ENCODE measurements at places on chromosomes 3 and 15.

- DNase-seq = no peak
Observed at GRCh38 chr3:105365391-105366325, 1.1 kb upstream of the ALCAM start.

DNA sequence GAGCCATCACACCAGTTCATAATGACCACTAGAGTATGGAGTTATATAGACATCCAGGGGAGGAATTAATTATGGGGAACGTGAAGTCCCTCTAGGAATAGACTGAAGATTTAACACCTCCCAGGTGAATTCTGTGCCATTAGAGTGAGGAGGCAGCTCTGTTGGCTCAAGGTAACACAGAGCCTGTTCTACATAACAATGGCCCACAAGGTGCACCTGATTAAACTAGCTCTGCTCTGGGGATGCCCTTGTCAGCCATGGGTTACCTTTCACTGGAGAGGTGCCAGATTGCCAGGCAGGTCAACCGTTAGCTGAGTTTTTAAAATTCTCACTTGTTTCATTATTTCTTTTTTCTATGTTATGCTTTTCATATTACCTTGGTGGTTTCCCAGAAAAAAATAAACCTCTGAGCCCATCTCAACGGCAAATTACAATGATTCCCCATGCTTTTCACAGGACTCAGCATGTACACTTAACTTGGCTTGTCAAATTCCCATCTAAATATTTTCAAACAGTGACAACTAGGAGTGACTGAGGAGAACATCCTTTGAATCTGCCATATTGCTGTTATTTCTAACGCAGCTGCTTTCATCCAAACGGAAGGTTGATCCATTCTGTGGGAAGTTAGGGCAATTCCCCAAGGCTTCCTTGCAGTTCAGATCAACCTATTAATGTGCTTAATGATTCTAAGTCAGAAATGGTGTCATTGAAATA lies 512.9 kb downstream of the MCTP2 start:
- no peak for DNase-seq

DNA sequence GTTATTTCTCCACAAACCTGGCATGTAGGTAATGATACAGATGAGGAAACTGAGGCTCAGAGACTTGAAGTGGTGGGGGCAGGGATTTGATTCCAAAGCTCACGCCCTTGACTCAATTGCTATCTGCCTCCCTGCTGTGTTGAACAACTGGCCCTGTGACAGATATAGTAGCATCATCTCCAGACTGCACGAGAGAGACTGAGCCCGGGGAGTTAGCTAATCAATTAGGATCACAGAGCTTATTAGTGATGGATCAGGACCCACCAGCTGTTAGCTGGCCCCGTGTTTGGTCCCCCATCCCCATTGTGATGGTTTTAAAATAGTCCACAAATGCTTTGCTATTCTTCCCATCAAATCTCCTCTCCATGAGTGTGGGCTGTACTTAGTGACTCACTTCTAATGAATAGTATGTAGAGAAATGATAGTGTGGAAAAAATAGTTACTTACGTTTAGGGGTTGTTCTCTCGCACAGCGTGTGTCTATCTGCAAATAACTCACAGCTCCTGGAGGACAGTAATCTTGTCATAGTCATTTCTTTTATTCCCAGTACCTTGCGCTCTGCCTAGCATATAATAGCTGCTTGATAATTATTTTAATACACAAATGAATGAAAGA lies 74.4 kb upstream of the KLF13 start:
- no peak for DNase-seq

GRCh38 chr15:99493461-99493860 lies 72.3 kb upstream of the MEF2A start:
- DNase-seq = no peak

DNA sequence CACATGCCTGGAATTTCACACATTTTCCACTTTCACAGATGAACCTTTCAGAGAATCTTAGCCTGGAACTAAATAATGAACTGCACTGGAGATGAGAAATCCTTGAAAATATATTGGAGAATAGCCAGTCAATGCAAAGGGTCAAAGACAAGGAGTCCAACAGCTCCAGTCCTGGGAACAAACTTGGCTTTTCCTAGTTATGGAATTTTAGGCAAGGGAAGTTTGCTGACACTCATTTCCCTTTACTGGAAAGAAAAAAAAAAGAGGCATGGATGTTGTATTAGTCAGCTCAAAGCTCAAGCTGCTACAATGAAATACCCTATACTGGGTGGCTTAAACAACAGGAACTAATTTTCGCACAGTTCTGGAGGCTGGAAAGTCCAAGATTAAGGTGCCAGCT lies 690.8 kb upstream of the ARPP21 start:
- no peak for DNase-seq

GRCh38 chr3:52257911-52258310 lies 12.4 kb downstream of the PPM1M start:
- DNase-seq = no peak

GRCh38 chr3:161508852-161509477 lies 12.4 kb downstream of the OTOL1 start:
- DNase-seq = no peak

- DNase-seq = no peak
Observed at GRCh38 chr15:48557335-48557734, 88.2 kb downstream of the FBN1 start.

DNA sequence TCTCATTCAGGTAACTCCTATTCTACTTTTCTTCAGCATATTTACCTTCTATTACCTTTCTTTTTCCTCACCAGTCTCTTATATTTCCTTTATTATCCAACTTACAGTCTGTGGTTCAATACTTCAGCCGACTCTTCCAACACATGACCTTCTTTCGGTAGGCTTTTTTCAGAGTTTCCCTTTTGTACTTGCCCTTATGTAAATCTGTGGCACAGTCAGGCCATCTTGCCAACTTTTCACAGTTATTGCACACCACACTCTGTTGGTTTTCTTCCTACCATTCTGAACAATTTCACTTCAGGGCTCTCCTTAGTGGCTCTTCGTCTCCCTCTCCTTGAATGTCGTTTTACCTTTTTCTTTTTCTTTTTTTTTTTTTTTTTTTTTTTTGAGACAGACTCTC lies 427.8 kb downstream of the LPP start:
- DNase-seq = no peak

DNA sequence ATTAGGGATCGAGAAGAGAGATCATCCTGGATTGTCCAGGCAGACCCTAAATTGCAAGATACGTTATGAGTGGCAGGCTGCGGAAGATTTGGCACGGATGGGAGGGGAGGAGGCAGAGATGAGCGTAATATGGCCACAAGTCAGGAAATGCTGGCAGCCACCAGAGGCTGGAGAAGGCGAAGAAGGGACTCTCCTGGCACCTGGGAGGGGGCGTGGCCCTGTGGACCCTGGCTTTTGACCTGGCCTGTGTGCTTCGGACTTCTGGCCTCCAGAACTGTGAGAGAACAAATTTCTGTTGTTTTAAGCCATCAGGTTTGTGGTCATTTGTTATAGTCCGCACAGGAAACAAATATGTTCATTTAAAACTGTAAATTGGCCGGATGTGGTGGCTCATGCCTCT lies 31.9 kb upstream of the IGF1R start:
- DNase-seq = no peak

DNA sequence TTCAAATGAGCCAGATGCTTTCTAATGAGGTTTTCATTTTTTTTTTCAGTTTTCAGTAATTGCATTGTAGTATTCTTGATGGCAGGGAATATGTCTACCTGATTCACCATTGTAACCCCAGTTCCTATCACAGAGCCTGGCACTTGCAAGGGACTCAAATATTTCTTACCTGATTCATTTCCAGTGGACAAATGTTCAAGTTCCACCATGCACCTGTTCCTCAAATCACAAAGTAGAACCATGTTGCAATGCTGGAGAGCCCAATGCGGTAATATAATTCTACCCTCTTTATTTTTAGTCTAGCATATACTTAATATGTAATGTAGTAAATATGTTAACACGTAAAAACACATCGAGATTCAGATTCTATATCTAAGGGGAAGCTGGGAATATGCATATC lies 722.6 kb downstream of the AGBL1 start:
- DNase-seq = no peak

DNA sequence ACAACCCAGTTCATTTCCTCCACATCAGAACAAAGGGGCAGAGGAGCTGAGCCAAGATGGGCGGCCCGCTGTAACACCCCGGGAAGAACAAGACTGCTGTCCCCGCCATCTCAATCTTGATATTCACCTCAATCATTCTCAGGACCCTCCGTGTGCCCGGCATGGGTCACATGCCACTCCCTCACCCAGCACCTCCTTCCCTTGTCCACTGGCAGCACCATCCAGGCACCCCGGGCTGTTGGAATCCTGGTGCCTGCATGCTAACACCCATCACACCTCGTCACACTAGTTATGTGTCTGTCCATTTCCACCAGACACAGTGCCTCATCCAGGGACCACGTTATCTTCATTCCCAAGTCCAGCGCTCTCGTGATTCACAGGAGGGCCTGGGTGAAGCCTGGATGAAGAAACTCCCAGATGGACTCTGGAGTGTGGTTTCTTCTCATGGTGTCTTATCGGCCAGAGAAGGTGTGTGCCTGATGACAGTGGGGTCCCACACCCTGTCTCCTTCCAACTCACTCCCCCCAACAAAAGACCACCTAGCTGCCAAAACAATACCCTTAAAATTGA lies 16.7 kb downstream of the MEGF11 start:
- DNase-seq = no peak

DNA sequence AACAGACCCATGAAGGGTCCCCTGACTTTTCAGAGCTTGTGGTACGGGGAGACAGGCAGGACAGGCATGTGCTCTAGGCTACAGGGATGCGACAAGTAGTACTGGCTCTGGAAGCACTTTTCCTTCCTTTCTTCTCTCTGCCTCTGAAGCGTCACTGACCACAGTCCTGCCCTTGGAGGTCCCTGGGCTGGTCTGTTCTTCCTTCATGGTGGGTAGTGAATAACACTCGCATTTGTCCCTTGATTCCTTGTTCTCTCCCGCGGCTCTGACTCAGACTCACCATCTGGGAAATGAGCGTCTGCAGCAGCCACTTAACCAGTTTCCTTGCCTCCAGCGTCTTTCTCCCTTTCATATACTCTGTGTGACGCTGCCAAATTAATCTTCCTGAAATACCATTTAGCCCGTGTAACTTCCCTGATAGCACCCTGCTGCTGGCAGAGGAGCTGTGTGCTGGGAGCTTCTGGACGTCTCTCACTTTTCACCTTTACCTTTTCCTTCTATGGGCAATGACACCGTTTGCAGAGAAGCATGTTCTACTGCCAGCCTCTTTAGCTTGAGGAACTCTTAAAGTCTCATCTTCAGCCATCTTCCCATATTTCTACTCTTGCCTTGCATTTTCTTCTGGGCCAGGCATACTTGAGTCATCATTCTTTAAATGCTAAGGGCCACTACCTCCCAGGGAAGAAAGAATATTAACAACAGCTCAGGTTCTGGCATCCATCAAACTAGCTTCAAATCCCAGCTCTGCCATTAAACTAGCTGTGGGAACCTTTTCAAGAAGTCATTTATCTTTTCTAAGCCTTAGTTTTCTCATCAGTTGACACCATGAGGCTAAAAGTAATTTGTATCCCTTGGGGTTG lies 33.6 kb downstream of the TMEM45A start:
- no peak for DNase-seq

GRCh38 chr15:40272485-40273056 lies 10.3 kb downstream of the ANKRD63 start:
- no peak for DNase-seq

DNA sequence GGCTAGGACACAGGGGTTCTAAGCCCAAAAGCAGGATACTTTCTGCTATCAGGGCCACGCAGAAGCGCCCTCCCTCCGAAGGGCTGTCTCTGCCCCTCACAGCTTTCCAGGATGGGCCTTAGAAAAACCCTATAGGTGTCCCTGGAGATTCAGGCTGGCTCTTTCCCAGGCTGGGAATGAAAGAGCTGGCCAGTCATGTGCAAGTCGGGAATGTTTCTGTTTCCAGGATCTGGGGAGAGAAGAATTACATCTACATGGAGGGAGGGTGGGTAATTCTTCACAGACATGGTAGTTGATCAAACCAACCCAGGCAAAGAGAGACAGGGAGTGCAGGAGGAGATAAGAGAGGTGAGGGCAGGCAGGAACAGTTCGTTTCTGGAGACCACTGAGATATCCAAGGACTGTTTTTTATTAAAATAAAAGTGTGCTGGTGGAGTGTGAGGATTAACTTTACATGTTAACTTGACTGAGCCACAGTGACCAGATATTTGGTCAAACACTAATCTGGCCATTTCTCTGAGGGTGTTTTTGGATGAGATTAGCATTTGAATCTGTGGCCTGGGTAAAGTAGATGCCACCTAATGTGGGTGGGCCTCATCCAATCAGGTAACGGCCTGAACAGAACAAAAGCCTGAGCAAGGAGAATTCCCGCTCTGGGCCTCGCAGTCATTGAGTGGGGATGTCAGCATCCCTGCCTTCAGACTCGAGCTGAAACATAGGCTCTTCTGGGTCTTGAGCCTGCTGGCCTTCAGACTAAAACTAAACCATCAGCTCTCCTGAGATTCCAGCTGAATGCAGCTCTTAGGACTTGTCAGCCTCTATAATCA lies 15.3 kb downstream of the NUP210 start:
- DNase-seq = no peak

DNA sequence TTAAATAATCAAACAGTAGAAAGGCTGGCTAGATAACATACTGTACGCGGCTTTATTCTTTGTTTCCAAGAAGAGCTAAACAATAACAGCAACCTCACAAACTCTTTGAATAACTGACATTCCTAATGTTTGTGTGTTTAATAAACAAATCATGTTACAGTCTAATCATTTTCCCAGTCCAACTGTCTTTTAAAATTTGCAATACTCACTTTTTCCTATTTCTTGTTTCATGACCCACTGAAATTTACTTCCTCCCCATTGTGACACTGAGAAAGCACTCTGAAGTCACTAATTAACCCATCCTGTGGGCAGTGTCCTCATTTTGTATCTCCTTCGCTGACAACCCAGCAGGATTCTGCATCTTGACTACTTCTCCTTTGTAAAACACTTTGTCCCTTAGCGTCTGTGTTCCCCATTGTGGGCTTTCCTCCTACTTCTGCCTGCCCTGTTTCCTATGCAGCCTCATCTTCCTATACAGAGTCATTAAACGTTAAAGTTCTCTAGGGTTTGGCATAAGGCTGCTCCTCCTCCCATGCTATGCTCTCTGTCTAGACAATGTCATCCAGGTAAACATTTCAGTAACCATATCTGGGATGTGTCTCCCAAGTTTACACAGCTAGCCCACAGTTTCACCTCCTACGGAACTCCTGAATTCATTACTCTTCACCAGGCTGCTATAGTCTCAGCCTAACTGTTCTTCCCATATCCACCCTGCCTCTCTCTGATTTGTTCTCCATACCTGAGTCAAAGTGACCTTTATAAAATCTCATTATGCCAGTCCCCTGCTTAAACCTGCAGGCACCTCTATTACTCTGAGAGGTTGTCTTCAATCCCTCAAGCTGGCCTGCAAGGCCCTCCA lies 148.9 kb downstream of the GREM1 start:
- no peak for DNase-seq

- no peak for DNase-seq
Observed at GRCh38 chr15:34240537-34240936, 15.7 kb downstream of the EMC4 start.

Data from activated T-helper 1 cell treated with anti-CD3 and anti-CD28 coated beads, Interleukin-2, amount 50 U/mL, for 16 hours (primary cell).